ENCODE measurements at places on chromosomes 2 and 18. TPM values are rescaled to one million over a fixed set of nuclear protein-coding genes. Genes with fewer than 3 reads are reported as not detected.

Gene NDC80
- total RNA-seq = 0.54 TPM

Gene TRABD2A
- 0.73 TPM for total RNA-seq

Gene IL36G
- total RNA-seq = not detected

Gene MYL1
- not detected for total RNA-seq

Gene SP140
- 0.32 TPM for total RNA-seq

Gene REG1B
- total RNA-seq = not detected

Gene INPP5D
- 5.2 TPM for total RNA-seq

Gene VIT
- 21.6 TPM for total RNA-seq

Gene SPATA3
- total RNA-seq = not detected

Gene IL1RN
- total RNA-seq = 0.89 TPM

Gene AGPS
- total RNA-seq = 32.3 TPM

Gene TBR1
- not detected for total RNA-seq

Gene VWA3B
- 0.38 TPM for total RNA-seq

Gene TSPYL6
- total RNA-seq = not detected

Gene C1QL2
- not detected for total RNA-seq

Gene EPB41L3
- total RNA-seq = 10.5 TPM

Gene TUBA3E
- total RNA-seq = 80.0 TPM

Gene CCDC102B
- total RNA-seq = 3.9 TPM

Gene ECEL1
- total RNA-seq = not detected

Gene LOXHD1
- 0.35 TPM for total RNA-seq

Gene VPS4B
- total RNA-seq = 20.4 TPM

Gene NMUR1
- 0.38 TPM for total RNA-seq

Gene SAG
- total RNA-seq = not detected

Gene CRYGD
- total RNA-seq = not detected

Gene VAMP8
- 26.1 TPM for total RNA-seq

Gene C2orf92
- total RNA-seq = 1.1 TPM

Gene FAM161A
- 0.60 TPM for total RNA-seq

Gene ITPRIPL1
- total RNA-seq = 1.4 TPM

Gene SLC4A5
- total RNA-seq = 1.1 TPM

Gene GALNT13
- not detected for total RNA-seq

Gene VWC2L
- total RNA-seq = not detected

Gene SERPINB4
- not detected for total RNA-seq

Gene HNMT
- total RNA-seq = 13.0 TPM

Gene CD207
- total RNA-seq = 0.41 TPM

Gene AMER3
- total RNA-seq = not detected

Gene C1GALT1C1L
- total RNA-seq = 0.62 TPM

Gene RAB3GAP1
- 50.1 TPM for total RNA-seq

Gene AKAIN1
- not detected for total RNA-seq

Gene RGPD6
- total RNA-seq = 5.0 TPM

Gene TMEM37
- total RNA-seq = 4.5 TPM

Gene PJVK
- 0.70 TPM for total RNA-seq

Gene LYPD1
- total RNA-seq = not detected

Gene RAB27B
- total RNA-seq = 0.08 TPM

Gene CYP26B1
- total RNA-seq = 5.4 TPM

Gene EGR4
- not detected for total RNA-seq

Gene CPLX4
- total RNA-seq = not detected

Gene SFXN5
- total RNA-seq = 9.6 TPM

Gene NT5DC4
- total RNA-seq = not detected

Gene USP14
- 48.7 TPM for total RNA-seq

Gene PAX3
- total RNA-seq = not detected

Gene SLC30A3
- total RNA-seq = 10.1 TPM

Gene ST8SIA5
- 2.6 TPM for total RNA-seq
